ENCODE measurements at places on chromosomes 2 and 18. TPM values are rescaled to one million over a fixed set of nuclear protein-coding genes. Genes with fewer than 3 reads are reported as not detected.

GRCh38 chr2:230634146-230634545 lies 78.5 kb upstream of the CAB39 start:
- H3K36me3 ChIP-seq: no peaks in the 10 kb centered on the region
- no peaks in the 10 kb centered on the region for H3K27me3 ChIP-seq
- H3K27ac ChIP-seq: no peak overlapping the region
- H3K4me3 ChIP-seq: no peak overlapping the region
- DNase-seq: no peak
- H3K4me1 ChIP-seq: no peaks in the 10 kb centered on the region

The RNF25 gene
- total RNA-seq: 35.6 TPM

The LRP2 gene
- total RNA-seq: 0.05 TPM

DNA sequence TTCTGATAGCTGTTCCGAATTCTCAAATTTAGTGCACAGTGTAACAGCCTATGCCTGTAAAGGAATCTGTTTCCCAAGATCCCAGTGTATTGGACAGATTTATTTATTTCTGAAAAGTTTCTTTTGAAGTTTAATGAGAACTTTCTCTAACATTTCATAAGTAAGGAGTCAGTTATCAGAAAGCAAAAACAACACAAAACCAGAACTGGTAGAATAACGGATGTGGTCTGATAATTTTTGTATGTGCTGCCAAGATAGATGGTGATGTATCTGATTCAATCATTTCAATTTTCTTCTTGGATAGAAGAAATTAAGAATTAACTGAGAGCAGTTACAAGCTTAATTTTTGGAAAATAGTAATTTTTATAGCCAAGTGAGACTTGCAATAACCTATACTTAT lies 374.3 kb downstream of the SOCS6 start:
- no peak overlapping the region for H3K27ac ChIP-seq
- no peak overlapping the region for H3K4me3 ChIP-seq
- H3K36me3 ChIP-seq: no peaks in the 10 kb centered on the region

The TUBB8B gene
- total RNA-seq: 0.14 TPM

The HAT1 gene
- 74.3 TPM for total RNA-seq

The SLC25A12 gene
- 21.3 TPM for total RNA-seq

- no peaks in the 10 kb centered on the region for H3K4me1 ChIP-seq
- H3K27me3 ChIP-seq: no peaks in the 10 kb centered on the region
- H3K36me3 ChIP-seq: no peaks in the 10 kb centered on the region
- no peak overlapping the region for H3K27ac ChIP-seq
These were observed 225.7 kb downstream of the MREG start for GRCh38 chr2:215787565-215788178.

The DOCK10 gene
- total RNA-seq: 66.9 TPM

The RTP5 gene
- 0.66 TPM for total RNA-seq

DNA sequence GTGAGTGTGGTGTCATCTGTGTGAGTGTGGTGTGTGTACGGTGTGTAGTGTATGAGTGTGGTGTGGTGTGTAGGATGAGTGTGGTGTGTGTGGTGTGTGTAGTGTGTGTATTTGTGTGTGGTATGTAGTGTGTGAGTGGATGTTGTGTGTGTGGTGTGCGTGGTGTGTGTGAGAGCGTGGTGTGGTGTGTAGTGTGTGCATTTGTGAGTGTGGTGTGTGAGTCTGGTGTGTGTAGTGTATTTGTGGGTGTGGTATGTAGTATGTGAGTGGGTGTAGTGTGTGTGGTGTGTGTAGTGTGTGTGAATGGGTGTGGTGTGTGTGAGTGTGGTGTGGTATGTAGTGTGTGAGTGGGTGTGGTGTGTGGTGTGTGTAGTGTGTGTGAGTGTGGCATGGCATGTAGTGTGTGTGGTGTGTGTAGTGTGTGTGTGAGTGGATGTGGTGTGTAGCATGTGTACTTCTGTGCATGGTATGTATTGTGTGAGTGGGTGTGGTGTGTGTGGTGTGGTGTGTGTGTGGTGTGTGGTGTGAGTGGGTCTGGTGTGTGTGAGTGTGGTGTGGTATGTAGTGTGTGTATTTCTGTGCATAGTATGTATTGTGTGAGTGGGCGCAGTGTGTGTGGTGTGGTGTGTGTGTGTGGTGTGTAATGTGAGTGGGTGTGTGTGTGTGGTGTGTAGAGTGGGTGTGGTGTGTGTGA lies 227.8 kb downstream of the BCL2 start:
- no peak overlapping the region for H3K27ac ChIP-seq
- H3K27me3 ChIP-seq: no peaks in the 10 kb centered on the region
- H3K36me3 ChIP-seq: no peaks in the 10 kb centered on the region
- H3K4me1 ChIP-seq: peaks cover 12% of the 10 kb centered on the region
- no peak for DNase-seq

The POTEJ gene
- 0.09 TPM for total RNA-seq
